ENCODE measurements at places on chromosomes 6 and 20.

DNA sequence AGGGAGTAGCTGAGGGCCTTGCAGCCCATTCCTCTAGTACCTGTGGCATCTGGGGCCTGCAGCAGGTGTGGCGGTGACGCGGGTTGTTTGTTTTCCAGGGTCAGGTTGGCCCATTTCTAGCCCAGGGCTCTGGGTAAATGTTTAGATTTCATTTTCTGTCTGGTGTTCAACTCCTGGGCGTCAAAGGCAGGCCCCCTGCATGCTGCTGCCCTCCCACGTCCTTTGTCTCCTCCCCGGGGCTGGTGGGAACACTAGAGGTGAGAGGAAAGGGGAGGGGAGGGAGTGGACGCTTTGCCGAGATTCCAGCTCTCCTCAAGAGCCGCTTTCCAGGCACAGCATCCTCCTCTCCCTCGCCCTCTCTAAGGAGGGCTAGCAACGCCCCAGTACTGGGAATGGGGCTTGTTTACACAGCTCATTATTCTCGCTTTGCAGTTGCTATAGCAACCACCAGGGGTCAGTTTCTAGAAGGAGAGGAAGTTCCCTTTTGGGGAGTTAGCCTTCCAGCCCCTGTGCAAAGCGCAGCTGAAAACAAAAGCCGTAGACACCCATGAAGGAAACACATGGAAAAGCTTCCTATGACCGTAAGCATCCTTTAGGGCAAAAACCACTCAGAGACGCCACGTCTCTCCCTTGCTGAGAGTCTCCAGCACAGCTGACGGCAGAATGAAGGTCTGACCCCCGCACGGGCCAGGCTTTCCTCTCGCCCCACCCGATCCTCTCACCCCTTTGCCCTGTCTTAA lies 170.6 kb downstream of the LY86 start:
- no peak for DNase-seq

- no peak for DNase-seq
Measured at GRCh38 chr6:28474441-28475219, 31.3 kb upstream of the ZSCAN23 start.

GRCh38 chr6:131782764-131783163 lies 25.1 kb upstream of the ENPP1 start:
- no peak for DNase-seq

DNA sequence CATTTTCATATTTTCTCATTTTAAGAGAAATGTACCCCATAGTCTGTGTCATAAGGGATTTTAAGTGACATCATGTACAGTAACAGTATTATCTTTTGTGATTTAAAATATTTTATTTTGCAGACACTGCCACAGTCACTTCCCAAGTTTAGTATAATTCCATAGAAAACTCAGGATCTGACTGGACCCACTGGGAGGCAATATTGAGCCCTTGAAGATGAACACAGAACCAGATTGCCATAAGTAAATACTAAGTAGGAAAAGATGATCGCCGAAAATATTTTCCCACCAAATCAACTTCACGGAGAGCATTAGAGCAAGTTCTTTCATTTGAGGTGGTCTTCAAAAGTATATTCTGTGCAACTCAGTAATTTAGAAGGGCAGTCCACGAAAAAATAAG lies 17.6 kb upstream of the PKHD1 start:
- DNase-seq, result no peak

- DNase-seq, result no peak
Measured at GRCh38 chr20:62014889-62015537, 50.7 kb downstream of the TAF4 start.

- DNase-seq, result no peak
Measured at GRCh38 chr6:120384671-120385070, 949.6 kb downstream of the TBC1D32 start.

DNA sequence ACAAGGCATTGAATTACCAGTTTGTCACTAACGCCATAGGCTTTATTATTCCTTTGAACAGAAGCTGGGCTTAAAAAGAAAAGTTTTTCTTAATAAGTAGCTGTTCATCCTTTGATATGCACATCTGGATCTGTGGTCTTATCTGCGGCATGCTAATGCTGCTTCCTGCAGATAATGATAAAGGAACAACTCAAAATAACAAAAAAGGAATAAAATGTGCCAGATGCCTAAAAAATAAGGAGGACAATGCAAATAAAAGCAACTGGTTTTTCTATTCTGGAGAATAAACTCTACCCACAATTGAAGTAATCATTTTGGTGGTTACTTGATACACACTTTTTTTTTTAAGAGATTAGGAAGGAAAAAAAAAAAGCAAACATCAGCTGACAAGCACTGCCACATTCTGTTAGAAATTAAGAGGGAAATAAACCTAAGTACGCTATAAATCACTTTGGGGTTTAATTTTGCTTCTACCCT lies 156.8 kb upstream of the SALL4 start:
- no peak for DNase-seq

DNA sequence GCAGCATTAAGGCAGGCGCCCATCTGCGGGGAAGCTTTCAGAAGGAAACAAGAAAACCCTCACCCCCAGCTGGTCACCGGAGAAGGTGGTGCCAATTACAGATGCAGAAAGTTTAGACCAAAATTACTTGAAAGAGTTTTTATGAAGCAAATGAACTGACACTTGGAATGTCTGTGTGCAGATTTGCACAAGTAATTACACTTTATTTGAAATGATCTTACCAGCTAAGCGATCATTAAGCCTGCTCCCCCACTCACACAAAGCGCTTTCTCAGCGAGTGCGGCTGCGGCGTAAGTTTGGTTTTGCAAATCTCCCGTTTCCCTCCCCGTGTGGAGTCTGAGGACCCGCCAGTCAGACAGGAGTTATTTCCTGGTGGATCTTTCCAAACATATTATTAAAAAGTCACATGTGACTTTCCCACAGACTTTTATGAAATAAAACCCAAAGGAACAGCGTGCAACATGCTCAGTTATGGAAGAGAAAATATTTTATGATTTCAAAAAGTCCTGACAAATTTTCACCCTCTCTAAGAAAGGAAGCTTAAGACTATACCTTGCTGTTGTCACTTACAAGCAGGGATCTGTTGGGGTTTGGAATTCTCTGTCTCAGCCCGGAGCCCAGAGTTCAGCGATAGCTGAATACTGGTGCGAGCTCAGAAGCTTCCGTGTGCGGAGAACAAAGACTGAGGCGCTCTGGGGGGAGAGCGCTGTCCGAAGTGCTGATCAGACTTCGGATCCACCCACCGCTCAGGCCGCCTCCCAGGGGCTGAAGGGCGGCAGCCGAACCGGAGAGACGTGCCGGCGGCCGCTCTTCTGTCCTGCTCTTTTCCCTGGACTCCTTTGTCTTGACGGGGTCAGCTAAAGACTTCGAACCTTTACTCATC lies 2.7 kb upstream of the MYT1 start:
- no peak for DNase-seq

GRCh38 chr20:25285856-25286798 lies 38.2 kb downstream of the PYGB start:
- DNase-seq, result no peak

- DNase-seq, result no peak
Measured at GRCh38 chr6:135606392-135606791, 108.9 kb upstream of the AHI1 start.

DNA sequence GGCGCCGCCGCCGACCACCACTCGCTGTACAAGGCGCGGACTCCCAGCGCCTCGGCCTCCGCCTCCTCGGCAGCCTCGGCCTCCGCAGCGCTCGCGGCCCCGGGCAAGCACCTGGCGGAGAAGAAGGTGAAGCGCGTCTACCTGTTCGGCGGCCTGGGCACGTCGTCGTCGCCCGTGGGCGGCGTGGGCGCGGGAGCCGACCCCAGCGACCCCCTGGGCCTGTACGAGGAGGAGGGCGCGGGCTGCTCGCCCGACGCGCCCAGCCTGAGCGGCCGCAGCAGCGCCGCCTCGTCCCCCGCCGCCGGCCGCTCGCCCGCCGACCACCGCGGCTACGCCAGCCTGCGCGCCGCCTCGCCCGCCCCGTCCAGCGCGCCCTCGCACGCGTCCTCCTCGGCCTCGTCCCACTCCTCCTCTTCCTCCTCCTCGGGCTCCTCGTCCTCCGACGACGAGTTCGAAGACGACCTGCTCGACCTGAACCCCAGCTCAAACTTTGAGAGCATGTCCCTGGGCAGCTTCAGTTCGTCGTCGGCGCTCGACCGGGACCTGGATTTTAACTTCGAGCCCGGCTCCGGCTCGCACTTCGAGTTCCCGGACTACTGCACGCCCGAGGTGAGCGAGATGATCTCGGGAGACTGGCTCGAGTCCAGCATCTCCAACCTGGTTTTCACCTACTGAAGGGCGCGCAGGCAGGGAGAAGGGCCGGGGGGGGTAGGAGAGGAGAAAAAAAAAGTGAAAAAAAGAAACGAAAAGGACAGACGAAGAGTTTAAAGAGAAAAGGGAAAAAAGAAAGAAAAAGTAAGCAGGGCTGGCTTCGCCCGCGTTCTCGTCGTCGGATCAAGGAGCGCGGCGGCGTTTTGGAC lies 2.0 kb downstream of the SOX4 start:
- no peak for DNase-seq

- DNase-seq, result no peak
Measured at GRCh38 chr6:44128020-44128917, 915 bp downstream of the TMEM63B start.

DNA sequence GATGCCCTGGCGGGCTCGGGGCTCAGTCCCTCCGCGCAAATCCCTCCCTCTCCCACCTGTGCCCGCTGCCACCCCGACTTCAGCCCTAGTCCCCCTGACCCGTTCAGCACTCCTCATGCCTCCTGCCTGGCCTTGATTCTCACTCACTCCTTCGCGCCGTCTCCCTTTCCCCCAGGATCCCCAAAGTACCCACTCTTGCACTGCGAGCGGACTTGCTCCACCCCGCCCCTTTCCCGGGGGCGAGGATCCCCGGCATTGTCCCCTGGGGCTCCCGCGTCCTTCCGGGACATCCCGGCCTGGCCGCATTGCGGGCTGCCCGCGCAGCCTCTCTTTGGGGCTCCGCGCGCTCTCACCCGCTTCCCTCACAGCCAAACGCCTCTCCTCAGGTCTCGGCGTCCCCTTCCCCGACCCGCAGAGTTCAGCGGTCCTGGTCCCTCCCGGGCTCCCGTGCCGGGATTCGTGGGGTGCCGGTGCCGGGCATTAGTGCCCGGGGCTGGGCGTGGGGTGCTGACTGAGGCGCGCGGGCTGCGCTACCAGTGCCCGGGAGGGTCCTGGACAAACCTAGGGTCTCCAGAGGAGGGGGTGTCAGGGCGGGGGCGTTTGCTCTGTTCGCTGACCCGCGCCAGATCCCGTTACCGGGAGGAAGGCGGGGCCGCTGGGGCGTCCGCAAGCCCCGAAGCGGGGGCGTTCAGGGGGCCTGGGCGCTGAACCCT lies 45.5 kb upstream of the SUPT3H start:
- DNase-seq, result peak; percentile 23

GRCh38 chr6:3844097-3844463 lies 5.1 kb upstream of the FAM50B start:
- DNase-seq, result no peak

DNA sequence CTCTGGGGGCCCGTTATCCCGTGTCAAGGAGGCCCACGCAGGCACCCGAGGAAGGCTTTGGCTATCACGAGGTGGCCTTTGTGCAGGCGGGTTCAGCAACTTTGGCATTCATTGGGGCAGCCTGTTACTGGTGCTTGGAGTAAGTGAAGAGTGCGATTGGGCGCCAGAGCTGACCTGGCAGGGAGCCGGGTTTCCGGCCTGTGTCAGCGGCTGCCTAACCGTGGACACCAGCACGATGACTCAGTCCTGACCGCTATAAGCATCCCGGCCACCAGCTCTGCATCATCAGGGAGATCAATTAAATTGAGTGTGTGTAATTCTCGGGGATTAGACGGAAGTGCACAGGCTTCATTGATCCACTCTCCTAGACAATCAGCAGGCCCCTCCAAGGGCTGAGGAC lies 45.9 kb downstream of the CDH4 start:
- DNase-seq, result no peak

GRCh38 chr6:137334094-137334493 lies 114.9 kb upstream of the IFNGR1 start:
- DNase-seq, result no peak

DNA sequence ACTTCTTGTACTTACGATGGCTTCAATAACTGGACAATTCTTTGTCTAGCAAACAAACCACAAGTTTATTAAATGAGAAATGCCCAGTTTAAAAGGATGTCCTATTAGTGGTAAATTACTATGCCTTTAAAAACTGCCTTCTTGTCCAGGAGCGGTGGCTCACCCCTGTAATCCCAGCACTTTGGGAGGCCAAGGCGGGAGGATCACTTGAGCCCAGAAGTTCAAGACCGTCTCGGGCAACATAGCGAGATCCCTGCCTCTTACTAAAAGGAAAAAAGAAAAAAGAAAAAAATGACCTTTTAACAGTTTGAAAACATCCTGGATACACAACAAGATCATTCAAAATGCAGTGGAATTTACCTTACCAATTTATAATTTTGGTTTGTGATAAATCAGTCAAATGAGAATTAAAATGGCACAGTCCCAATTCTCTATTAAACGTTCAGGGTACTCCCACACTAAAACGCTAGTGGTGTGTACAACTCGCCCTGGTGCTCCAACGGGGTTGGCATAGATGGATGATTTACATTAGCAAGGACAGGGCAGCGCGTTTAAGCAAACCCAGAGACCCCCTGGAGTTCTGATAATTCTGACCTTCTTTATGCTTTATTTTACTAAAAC lies 2.3 kb downstream of the ZBTB2 start:
- no peak for DNase-seq

- DNase-seq, result no peak
Measured at GRCh38 chr20:39961637-39962244, 727.3 kb downstream of the MAFB start.

GRCh38 chr6:99236010-99236409 lies 113.5 kb downstream of the FAXC start:
- DNase-seq, result no peak

DNA sequence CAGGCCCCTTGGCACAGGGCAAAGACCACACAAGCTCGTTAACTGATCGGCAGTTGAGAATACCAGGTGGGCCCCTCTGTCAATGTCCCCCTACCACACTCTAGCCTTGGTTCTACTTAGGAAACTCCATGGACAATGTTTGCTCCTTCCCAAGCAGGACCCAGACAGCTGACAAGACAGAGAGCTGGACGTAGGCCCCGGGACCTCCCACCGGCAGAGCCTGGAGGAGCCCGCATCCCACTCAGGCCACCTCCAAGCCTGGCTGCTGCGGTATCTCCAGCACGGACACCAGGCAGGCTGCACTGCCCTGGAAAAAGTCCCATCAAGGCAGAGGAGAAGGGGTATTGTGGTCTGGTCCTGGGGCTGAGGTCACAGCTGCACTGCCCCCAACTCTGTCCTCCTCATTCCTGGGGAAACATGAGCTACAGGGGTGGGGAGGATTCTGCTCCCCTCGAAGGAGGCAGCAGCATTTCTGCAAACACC lies 6.2 kb upstream of the GRM4 start:
- no peak for DNase-seq

GRCh38 chr6:116278854-116279231 lies 887 bp downstream of the TSPYL1 start:
- DNase-seq, result peak; percentile 4

GRCh38 chr6:118548136-118548535 lies at the start of gene PLN:
PLN (plus strand) TSS chr6:118548296; CDS start chr6:118558922, 10,626 bp downstream.
- DNase-seq, result no peak

- no peak for DNase-seq
Measured at GRCh38 chr6:106623039-106623438, 6.3 kb downstream of the RTN4IP1 start.
